Nephron progenitor cell (in vitro differentiated cells): ENCODE measurements at places on chromosomes 5 and 9.

DNA sequence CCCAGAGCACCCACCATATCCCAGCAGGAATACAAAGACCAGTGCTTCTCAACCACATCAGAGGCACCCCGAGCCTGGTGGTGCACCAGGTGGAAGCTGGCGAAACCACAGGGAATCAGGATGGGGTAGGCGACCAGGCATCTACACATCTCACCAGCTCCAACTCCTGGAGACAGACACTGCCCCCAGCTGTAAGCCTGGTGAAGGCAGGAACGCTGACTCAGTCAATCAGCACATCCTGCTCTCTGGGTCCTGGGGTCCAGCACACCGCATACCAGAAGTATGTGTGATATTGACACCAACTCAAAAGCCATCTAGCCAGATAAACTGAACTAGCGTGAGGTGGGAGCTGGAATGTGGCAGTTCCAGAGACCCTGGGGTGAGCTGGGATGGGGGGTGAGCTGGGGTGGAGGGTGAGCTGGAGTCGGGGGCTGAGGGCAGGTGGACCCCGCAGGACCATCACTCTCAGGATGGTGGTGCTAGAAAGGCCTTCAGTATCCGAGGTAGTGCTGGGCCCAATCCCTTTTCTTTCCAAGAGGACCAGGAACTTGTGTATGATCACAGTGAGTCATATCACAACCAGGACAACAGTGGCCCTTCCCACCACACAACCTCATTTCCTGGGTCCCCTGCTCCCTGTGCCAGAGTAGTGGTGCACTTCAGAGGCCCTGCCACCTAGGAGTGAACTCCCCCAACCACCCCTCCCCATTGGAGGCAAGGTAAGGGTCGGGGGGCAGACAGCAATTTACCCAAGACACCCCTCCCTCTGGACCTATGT lies 2.5 kb downstream of the DBN1 start:
- no peak for DNase-seq

GRCh38 chr9:3836011-3836410 lies 310.2 kb upstream of the RFX3 start:
- no peak for DNase-seq

GRCh38 chr9:65411901-65412300 lies 126.9 kb upstream of the FOXD4L5 start:
- DNase-seq = no peak

DNA sequence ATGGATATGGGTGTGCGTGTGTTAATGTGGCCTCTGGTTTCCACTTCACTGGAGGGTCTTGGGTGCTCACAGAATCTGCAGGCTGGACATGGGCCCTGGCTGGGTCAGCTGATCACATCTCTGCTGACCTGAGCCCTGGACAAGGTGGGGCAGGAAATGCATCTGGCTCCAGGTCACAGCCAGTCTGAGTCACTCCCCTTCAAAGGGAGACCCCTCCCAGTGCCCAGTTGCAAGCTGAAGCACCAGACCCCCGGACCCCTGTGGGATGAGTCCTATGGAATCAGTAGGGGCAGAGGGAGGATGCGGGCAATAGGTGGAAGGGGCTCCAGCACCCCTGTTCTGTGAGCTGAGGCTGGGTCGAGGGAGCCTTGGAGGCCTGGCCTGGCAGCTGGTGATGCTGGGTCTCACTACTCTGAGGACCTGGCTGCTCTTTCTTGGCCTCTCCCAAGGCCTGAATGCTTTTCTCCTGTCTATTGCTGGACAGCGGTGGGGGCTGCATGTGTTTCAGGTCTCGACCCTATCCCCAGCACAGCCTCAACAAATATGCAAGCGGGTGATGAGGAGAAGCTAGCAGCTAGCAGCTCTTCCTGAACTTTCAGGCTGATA lies 54.5 kb downstream of the PHF2 start:
- DNase-seq = no peak

DNA sequence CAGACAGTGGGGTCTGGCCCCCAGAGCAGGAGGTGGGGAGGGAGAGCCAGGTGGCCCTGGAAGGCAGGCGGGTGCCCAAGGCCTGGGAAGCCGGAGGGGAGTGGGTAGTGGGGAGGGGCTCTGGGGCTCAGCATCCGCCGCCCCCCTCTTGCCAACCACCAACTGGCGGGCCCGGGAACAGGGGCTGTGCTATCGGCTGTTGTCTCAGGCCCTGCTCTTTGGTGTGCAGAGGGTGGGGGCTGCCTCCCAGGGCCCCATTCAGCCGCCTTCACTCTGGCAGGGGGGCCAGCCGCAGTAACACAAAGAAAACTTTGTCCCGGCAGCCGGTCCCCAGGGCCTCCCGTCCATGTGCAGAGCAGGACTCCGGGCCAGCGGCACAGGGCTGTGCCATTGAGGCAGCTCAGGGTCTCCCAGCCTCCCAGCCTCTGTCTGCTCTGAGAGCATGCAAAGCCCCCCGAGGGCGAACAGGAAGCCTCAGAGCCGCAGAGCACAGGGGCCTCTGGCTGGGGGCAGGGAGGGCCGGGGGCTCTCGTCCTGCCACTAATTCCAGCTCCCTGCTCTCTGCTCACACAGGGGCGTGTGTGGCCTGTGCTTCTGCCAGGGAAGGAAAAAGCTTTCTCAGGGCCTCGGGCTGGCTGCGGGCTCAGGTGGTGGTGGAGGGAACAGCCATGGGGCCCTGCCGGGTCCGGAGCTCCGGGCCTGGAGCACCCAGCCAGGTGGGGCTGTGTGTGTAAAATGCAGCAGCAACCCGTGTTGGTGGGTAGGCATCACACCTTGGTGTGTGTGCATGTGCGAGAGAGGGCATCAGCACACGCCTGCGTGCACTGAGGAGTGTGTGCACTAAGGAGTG lies 54.2 kb upstream of the NOTCH1 start:
- no peak for DNase-seq

DNA sequence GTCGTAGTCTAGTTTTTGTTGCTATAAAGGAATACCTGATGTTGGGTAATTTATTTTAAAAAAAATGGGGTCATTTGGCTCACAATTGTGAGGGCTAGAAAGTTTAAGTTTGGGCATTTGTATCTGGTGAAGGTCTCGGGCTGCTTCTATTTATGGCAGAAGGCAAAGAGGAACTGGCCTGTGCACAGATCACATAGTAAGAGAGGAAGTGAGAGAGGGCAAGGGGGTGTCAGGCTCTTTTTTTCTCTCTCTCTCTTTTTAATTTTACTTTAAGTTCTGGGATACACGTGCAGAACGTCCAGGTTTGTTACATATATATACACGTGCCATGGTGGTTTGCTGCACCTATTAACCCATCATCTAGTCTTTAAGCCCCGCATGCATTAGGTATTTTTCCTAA lies 453.3 kb downstream of the DIRAS2 start:
- DNase-seq = no peak

DNA sequence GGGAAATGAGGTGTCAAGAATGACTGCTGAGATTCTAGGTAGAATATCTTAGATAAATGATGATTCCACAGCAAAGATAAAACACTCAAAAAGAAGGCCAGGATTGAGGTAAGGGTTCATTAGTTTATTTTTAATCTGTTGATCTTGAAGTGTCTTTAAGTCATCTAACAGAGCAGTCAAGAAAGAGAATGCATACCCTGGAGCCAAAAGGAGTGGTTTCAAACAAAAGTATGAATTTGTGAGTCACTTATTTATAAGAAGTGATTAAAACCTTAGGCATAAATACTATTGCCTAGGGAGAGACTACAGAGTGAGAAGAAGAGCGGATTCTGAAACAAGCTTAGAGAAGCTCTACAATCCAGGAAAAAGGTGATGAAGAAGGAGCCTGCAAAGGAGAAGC lies 541.0 kb downstream of the DTWD2 start:
- no peak for DNase-seq

DNA sequence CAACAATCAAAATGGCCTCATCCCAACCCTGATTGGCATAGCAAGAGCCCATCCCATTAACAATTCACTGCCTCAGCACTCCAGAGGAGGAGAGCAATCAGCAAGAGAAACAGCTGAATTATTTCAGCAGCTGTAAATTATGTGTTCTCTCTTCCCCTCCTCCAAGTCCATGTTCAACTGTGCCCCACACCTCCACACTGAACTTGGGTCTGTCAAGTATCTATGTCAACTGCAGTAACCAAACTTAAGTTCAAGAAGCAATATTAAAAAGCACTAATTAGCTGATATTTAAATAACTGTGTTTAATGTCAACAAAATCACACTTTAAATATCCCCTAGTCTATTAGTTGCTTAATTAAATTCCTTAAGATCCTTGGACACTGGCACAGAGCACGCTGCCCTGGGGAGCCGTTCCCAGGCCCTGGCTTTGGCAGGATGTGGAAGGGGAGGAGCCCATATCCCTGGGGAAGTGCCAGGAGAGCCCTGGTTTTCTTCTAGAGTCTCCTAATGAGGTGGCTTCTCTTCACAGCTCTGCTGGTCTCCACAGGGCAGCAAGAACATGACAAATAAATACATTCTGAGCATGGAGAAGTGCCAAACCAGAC lies 50.6 kb downstream of the SIL1 start:
- no peak for DNase-seq

- DNase-seq = no peak
Measured at GRCh38 chr5:92939428-92939827, 641.6 kb downstream of the NR2F1-AS1 start.

DNA sequence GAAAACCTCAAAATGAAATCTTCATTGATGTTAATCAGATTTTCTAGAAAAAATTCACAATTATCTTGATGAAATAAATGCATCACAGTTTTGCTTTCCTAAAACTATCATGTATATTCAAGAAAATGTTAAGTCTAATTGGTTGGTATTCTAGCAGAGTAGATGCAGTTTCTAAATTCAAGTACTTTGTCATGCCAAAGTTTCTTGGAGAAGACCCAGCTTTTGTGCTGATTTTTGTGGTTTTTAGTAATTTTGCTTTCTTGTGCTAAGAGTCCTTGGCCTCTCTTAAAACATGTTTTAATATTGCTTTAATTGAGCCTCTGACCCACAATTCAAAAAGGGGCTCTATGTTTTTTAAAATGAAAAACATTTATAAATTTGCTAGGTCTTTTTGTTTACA lies 924.8 kb upstream of the PTPRD start:
- no peak for DNase-seq

DNA sequence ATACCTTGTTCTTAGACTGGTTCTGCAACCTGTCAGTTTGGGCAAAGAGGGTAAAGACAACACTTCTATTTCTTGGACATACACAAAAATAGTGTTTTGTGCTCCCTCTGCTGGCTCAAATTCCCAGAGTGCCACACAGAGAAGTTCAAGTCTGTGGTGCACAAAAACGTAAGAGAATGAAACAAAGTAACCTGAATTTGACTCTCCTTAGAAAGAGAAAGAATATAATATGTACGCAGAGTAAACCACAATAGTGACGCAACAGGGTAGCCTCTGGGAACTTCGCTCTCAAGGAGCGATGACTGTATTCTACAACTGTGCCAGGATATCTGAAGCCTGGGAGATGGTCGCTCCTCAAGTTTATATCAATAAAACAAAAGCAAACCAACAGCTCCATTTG lies 18.5 kb downstream of the DDX31 start:
- no peak for DNase-seq

GRCh38 chr5:136560126-136560525 lies 194.8 kb upstream of the TRPC7 start:
- DNase-seq = no peak

DNA sequence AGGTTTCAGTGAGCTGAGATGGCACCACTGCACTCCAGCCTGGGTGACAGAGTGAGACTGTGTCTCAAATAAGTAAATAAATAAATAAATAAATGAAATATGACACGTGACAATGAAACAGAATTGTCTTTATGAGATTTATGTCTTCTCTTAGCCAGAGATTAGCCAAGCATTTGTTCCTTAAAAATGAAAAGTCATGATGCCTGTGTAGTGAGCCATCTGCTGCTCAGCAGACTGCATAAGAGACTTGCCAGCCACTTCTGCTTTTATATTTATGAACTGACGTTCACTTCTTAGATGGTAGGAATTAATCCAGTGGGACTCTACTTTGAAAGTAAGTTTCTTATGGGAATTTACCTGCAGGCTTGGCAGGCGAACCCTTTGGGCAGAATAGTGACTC lies 227.4 kb downstream of the NR3C1 start:
- no peak for DNase-seq

- no peak for DNase-seq
Measured at GRCh38 chr5:7606840-7607465, 211.0 kb downstream of the ADCY2 start.

- no peak for DNase-seq
Measured at GRCh38 chr9:89984214-89984613, 379.4 kb downstream of the GADD45G start.

GRCh38 chr5:81898403-81898802 lies 73.4 kb upstream of the ATG10 start:
- DNase-seq = no peak

DNA sequence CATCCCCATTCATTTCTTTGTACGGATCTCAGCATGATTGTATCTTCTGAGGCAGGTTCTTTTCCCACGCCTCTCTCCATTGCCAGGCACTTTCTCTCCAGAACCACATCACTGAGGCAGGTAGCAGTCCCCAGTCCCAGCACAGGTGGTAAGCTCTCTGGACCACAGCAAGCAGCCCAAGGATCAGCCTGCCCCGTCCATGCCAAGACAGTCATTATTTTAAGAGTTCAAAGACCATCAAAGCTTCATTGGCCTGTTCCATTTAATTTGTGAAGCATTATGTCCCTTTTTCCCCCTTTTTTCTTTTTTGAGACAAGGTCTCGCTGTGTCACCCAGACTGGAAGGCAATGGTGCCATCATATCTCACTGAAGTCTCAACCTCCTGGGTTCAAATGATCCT lies 171.7 kb downstream of the AUH start:
- no peak for DNase-seq

DNA sequence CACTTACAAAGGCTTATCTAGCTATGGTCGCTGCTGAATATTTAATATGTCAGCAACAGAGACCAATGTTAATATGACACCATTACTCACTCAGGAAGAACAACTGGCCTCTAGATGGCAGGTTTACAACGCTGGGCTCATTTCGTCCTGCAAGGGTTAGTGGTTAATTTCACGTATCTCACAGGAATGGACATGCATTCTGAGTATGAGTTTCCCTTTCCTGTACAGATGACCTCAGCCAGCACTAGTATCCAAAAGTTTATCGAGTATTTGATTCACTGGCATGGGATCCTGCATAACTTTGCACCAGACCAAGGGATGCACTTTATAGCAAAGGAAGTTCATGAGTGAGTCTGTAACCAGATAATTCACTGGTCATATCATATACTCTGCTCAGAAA lies 8.7 kb upstream of the TRPC7 start:
- DNase-seq = no peak

DNA sequence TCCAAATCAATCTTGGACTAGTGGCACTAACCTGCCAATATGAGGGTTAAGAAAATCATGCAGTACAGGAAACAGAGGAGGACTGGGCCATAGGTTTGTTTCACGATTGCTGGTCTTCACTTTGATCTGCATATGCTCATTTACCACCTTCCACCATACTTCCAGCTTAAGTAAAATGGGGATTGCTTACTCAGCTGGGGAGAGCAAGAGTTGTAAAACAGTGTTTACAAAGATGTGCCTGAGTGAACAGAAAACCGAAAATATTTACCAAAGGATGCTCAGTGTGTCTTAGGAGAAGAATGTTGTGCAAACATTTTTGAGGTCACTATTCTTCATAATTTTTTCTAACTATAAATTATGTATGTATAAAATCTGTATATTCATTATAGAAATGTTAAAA lies 65.1 kb upstream of the DNAH5 start:
- DNase-seq = no peak

GRCh38 chr9:135925496-135926133 lies 18.3 kb upstream of the CAMSAP1 start:
- DNase-seq = no peak

- DNase-seq = no peak
Measured at GRCh38 chr5:109779036-109779735, 89.5 kb downstream of the MAN2A1 start.
